Stimulated activated CD4-positive, alpha-beta T cell treated with anti-CD3 and anti-CD28 coated beads, Interleukin-15, amount 100 ng/mL, for 24 hours (primary cell): ENCODE measurements at places on chromosomes 6 and 20.

- DNase-seq, result peak; percentile 11
Observed at GRCh38 chr6:122393351-122393896, 6.0 kb upstream of the HSF2 start.

DNA sequence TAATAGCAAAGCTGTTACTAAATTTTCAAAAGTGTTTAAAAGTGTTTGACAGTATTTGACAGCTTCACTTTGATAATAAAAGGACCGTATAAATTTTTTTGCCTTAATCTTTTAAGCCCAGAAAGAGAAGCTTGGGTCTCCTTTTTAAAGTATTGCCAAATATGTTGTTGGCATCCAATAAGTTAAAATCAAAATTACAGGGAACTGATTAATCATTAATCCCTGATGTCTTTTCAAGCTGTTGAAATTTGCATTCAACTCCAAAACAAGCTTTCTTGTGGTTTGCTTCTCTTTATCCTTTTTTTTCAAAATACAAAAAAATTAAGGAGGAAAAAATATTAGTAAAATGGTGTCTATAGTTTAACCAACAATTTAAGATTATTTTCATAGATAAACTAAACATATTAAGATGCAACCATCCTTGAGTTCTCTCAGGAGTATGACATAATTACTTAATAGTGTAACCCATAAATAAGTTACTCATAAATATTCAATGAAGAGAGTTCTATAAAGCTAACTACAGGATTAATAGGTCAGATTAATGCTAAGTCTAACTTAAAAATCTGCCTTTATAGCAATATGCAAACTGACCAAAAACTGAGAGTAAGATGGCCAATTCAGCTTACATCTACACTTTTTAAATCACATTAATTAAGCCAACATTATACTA is 27.0 kb upstream of the CALHM6 start:
- DNase-seq, result no peak

DNA sequence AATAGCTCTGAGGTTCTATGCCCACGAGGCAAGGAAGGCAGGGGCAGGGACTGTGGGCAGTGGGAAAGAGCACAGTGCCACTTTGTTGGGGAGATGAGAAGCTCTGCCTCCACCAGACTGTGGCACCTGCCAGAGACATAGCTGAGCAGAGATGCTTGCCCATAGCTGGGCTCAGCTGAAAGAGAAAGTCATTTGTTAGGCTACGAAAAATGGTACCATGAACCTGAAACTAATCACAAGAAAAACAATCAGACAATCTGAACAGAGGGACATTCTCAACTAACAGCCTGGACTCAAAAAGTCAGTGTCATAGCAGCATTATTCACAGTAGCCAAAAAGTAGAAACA is 32.9 kb upstream of the TCP11 start:
- no peak for DNase-seq

GRCh38 chr6:122476131-122476530 is 4.5 kb upstream of the SERINC1 start:
- DNase-seq, result no peak

GRCh38 chr6:125802383-125802782 is 11.6 kb downstream of the NCOA7 start:
- no peak for DNase-seq

- no peak for DNase-seq
Observed at GRCh38 chr6:88807622-88808021, 155.8 kb downstream of the RNGTT start.

GRCh38 chr6:146819596-146820320 is 221.0 kb downstream of the ADGB start:
- no peak for DNase-seq

DNA sequence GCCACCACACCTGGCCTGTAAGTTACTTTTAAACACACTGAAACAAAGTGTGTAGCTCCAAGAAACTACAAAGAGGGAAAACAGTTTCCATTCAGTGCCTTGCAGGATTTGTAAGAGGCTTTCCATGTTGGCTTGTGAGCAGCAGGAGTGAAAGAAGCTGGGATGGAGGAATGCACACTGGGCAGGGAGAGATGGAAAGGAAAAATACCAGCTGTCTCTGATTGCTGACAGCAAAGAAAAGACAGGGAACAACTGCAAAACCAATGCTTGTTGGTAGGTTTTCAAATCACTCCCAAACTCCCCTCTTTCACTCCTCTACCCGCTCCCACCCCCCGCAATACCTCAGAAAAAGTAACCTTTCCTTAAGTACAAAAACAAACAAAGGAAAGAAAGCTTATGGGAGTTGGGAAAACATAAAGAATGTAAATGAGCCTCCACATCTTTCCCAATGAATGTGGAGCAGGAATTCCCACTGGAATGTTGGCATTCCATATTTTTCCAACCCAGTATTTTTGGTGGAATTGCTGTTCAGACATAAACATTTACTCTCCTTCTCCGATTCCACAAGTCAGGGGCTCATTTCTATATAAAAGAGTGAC is 166.1 kb downstream of the THBS2 start:
- no peak for DNase-seq

GRCh38 chr6:43803055-43803782 is 33.2 kb downstream of the VEGFA start:
- no peak for DNase-seq

DNA sequence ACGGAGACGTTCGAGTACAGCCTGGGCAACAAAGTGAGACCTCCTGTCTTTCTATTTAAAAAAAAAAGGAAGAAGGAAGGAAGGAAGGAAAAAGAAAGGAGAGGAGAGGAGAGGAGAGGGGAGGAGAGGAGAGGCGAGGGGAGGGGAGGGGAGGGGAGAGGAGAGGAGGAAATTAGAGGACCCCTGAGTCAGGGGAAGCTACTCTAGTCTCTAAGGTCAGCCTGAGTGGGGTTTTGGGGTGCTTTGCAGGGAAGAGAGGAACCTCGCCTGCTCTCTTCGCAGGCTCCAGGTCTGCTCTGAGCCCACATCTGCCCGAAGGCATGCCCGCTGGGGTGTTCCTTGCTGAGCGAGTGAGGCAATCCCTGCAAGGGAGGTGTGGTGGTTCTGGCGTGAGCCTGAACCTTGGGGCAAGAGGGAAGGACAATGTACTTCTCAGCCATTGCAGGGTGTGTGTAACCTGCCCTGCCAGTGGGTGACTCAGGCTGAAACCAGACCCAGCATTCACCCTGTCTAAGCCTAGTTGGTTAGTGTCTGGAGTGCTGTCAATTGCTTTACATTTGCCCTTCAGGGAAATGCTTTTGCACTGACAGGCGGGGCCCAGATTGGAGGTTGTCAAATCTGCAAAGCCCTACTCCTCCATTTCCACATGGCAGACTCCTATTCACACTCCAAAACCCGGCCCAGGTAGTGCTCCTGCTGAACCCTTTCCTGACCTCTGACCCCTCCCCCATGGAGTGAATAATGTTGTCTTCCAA is 15.3 kb upstream of the MMP9 start:
- DNase-seq, result no peak

GRCh38 chr20:46089167-46089416 is 670 bp downstream of the NCOA5 start:
- peak; percentile 76 for DNase-seq

- DNase-seq, result no peak
Observed at GRCh38 chr6:79710127-79710526, 79.0 kb downstream of the SH3BGRL2 start.

- DNase-seq, result peak; percentile 61
Observed at GRCh38 chr6:3748208-3749066, 3.1 kb downstream of the PXDC1 start.

DNA sequence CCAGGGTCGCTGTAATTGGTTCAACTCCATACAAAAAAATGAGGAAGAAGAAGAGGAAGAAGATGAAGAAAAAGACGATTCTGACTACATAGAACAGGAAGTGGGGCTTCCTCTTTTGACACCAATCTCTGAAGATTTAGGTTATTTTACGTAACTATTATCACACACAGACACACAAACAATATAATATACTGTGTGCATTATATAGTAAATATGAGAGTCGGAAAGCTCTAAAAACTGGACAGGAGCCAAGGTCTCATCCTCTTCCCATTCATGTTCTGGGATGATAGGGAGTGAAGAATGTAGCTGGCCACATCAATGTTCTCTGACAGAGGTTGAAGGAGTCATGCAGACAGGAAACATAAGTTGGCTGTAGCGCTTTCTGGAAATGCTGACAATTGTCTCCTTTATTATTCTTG is 13.3 kb downstream of the RSPH4A start:
- DNase-seq, result no peak

DNA sequence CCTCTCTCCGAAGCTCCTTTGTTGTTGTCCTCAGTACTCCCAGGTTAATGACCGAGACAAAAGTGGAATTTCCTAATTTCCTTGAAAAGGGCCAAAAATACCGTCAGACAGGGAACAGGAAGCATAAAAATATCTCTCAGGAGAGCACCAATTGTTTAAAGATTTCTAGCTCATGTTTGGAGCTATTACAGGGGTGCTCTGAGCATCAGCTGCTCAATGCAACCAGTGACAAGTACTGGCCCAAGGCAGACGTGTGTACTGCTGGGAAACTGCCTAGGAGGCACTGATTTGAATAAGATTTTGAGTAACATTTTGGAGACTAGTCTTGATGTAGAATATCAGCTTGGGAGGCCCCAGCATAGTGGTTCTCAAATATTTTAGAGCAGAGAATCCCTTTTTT is 17.3 kb downstream of the LAMA4 start:
- DNase-seq, result no peak

- DNase-seq, result no peak
Observed at GRCh38 chr20:56358070-56358469, 704 bp upstream of the FAM210B start.

DNA sequence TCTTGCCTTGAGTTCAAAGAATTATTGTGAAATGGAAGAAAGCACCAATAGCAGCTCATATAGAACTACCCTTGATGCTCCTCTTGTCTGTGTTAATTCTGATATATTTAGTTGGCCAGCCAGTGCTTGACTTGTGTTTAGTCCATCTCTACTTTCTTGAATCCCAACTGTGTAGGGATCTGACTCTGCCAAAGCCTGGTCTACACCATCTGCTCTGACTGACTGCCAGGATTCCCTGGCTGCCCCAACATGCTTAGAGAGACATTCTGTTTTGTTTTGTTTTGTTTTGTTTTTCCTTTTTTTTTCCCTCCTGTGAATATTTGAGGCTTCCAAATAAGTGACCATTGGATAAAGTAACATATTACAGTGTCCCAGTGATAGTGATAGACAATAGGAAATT is 953.7 kb upstream of the MANEA start:
- DNase-seq, result no peak

GRCh38 chr20:59207235-59207634 is 43.6 kb downstream of the ZNF831 start:
- DNase-seq, result no peak

DNA sequence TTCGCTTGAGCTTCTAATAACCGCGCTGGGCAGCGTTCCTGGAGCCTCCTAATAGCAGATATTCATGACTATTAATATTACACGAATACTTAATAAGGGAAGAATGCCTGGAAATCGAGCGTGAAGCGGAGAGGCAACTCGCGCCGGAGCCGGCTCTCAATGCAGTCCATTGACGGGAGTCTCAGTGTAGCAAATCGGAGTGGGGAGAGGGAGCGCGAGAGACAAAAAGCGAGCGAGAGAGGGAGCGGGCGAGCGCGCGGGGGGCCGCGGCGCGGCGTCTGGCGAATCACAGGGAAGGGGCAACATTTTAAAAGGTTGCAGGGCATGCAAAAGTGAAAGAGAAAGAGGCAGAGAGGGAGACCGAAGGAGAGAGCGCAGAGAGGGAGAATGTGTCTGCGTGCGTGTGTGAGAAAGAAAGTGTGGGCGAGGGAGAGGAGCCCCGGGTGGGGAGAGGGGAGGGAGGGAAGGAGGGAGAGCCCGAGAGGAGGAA is 2.9 kb downstream of the TFAP2A start:
- peak; percentile 45 for DNase-seq

GRCh38 chr20:1776681-1777475 is 118.3 kb upstream of the SIRPA start:
- DNase-seq, result peak; percentile 90

GRCh38 chr6:27806981-27807440 is 105.2 kb downstream of the OR2B2 start:
- DNase-seq, result peak; percentile 55

DNA sequence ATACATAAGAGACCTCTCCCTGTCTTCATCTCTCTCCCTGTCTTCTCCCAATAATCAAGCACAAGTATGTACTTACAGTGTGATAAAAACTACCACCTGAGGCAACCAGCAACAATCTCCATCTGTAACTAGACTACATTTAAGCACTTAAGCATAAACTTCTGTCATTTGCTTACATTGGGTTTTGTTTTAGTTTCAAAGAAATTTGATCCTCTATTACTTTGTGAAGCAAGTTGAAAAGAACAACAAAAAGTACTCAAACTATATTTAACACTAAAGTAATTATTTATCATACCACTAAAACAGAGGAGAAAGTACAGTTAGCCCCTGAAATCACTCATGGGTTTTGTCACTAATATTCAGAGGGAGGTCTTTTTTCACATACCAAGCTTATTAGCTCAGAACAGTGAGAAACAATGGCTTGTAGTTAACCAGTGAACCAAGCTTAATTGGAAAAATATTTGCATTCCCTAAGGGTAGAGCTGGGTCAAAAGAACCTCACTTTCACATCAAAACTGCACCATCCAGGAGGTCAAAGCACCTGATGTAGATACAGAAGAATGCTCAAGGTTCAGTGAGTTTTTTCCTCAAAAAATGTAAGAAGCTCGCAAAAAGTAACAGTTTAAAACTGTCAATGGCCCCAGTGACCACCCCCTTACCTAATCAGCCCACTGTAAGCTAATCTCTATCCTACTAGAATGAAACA is 34.1 kb downstream of the DCDC2 start:
- no peak for DNase-seq

GRCh38 chr20:4449957-4450715 is 271.6 kb upstream of the PRND start:
- DNase-seq, result no peak

GRCh38 chr6:139373154-139373927 is 1.1 kb downstream of the CITED2 start:
- DNase-seq, result peak; percentile 80

DNA sequence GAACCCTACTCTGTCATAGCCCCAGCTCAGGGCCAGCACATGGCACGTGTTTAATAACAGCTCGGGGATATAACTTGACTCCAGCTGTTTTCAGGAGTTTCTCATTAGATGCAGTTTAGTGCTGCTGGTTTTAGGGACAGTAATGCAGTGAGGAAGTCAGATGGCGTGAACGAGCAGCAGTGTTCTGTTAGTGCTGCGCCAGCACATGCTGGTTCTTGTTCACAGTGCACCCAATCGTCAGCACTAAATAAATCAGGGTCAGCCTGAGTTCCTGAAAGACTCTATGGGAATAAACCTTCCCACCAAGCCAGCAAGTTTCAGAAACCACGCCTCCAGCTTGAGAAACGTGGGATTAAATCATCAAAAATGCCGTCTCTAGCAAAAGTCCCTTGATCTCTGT is 235.9 kb upstream of the SUPT3H start:
- no peak for DNase-seq

DNA sequence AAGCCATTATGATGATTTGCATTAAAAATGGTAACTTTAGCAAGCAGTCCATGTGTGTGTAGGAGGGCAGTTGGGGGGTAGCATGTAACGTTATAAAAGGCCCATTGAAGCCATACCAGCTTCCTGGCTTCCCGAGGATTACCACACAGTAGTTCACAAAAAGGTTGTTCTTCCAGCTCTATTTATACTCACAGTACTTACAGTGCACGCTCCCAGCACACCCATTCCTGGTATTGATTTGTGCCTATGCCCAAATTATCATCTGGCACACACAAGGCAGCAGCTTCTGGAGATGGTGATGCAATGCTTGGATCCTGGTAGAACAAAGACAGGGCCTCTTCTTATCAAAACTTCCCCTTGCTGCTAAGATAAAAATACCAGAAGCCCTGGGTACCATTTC is 436.8 kb downstream of the HAO1 start:
- DNase-seq, result no peak
